ENCODE measurements at places on chromosomes 3 and 15. TPM values are rescaled to one million over a fixed set of nuclear protein-coding genes. Genes with fewer than 3 reads are reported as not detected.

The SCG5 gene
- total RNA-seq = 8.4 TPM

The CLDN18 gene
- under 0.01 TPM for total RNA-seq

The EID1 gene
- total RNA-seq = 91.3 TPM

The TMCO5A gene
- total RNA-seq = not detected

The IL17RD gene
- 18.8 TPM for total RNA-seq
